ENCODE measurements at places on chromosomes 12 and 14.

DNA sequence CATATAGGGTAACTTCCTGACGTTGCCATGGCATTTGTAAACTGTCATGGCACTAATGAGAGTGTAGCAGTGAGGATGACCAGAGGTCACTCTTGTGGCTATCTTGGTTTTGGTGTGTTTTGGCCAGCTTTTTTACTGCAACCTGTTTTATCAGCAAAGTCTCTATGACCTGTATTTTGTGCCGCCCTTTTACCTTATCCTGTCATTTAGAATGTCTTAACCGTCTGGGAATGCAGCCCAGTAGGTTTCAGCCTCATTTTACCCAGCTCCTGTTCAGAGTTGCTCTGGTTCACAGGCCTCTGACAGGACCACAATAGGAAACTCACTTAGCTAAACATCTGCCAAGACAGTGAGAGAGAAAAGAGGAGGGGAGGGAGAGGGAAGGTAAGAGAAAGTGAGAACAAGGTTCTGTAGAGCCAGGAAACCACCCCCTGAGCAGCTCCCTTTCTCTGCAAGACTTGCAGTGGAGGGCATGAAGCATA, 64.8 kb upstream of the PLEKHG3 start:
- peak; percentile 48 for DNase-seq

DNA sequence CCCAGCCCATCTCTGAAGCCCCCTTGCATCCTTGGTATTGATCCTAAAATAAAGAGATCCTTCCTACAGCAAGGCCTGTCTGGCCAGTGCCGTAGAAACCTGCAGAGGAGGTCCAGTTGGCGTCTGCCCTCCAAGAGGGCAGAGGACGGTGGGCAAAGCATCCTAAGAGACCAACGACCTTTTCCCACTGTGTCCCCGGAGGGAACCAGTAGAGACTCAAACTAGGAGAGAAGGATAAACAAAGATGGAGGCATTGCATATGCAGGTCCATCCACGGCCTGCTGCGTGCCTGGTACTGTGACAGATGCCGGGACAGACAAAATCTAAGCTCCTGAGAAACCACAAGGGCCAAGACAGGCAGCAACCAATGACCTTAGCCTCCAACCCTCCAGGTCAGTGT, 3.8 kb downstream of the NCKAP5L start:
- no peak for DNase-seq

DNA sequence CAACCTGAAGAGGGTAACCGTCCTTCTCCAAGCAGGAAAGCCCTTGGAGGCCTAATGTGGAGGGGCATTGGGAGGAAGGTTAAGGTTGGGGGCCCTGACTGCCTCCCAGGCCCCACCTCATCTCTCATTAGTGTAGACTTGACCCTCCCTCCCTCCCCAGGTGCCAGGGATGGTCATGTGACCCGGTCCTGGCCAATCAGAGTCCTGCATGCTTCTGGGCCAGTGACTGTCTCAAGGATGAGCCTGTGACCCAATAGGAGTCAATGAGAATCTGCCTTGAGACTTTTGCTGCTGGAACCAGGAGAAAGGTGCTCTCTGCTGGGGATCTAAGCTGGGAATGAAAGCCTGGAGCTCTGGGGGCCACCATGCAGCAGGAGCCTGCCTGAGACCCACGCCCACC, 70.8 kb downstream of the NCOR2 start:
- DNase-seq: peak; percentile 13

DNA sequence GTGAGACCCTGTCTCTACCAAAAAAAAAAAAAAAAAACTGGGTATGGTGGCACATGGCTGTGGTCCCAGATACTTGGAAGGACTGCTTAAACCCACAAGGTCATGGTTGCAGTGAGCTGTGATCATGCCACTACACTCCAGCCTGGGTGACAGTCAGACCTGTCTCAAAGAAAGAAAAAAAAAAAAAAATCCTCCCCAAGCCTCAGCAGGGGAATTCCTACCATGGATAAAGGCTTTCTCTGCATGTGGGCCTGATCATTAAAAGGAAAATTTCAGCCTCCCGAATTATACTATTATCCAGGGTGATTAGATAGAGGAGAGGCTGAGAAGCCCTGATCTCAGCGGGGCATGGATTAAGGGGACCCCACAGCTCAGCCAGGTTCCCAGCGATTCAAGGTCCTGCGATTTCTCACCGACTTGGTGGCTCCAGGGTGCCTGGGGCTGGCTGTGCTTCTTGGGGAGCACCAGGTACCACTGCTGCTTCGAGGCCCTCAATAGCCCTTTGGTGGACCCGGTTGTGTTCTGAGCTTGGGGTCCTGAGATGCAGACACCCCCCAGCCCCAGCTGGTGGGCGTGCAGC, 5.6 kb downstream of the SH2B3 start:
- no peak for DNase-seq

DNA sequence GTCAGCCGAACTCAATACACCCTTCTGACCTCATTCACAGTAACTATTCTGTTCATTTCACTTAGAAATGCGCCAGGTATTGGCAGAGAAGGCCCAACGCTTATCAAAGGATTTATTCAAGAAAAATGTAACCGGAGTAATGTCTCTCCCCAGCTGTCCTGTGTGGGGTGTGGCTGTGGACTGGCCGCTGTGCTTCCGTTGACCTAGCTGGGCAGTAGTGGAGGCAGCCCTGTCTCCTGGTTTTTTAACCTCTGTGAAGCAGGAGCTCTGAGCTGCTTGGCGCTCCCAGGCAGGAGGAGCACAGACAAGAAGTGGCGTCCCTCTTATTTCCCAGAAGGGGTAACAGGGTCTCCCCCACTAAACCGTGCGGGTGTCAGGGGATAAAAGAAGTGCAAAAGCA, 85.2 kb downstream of the ESR2 start:
- DNase-seq: no peak

GRCh38 chr14:35400648-35401421, 3.7 kb downstream of the NFKBIA start:
- no peak for DNase-seq

DNA sequence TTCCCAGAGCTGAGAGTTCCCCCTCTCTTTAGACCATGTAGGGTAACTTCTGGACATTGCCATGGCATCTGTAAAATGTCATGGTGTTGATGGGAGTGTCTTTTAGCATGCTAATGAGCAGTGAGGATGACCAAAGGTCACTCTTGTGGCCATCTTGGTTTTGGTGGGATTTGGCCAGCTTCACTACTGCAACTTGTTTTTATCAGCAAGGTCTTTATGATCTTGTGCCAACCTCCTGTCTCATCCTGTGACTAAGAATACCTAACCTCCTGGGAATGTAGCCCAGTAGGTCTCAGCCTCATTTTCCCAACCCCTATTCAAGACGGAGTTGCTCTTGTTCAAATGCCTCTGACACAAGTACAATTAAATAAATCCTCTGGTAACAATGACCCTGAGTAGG, 244.4 kb downstream of the NEDD1 start:
- peak; percentile 32 for DNase-seq

DNA sequence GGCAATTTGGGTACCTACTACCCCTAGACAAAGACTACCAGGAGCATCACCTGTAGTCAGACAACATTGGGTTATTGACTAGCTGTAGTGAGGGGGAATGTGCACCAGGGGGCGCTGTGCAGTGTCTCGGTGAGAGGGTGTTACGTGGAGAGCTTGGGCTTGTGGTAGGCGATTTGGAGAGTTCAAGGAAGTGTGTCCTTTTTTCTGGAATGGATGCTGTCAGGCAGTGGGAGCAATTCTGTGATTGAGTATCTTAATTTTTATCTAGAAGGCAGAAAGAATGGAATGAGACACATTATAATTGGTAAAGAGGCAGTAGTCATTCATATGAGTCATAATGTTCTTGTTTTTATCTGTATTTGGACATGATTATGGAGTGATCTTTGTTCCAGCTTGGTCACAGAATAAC, 187.7 kb downstream of the GALC start:
- peak; percentile 22 for DNase-seq

- DNase-seq: no peak
Observed at GRCh38 chr12:132542661-132543060, 52.7 kb downstream of the FBRSL1 start.

- no peak for DNase-seq
Observed at GRCh38 chr12:105223352-105223845, 12.6 kb downstream of the APPL2 start.

DNA sequence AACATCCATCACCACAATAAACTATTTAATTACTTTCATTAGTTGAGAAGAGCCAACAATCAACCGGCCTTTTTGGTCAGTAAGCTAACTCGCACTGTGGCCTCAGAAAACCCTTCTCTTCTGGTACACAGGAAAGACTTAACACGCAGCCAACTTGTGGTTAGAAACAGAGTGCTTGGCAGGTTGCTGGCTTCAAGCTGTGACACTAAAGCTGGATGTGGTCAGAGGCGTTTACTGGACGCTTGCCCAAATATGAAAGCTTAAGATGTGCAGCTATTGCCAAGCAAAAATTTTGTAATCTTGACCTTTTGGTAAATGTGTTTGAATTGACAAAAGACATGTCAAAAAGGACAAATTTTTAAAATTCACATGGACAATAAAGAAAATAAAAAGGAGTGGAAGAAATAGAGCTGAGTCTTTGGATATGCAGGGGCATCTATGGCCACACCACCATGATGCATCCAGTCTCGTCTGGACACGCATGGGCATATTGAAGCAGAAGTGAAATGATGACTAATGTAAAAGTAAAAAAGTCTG, 2.6 kb upstream of the KLRK1 start:
- peak; percentile 85 for DNase-seq

- no peak for DNase-seq
Observed at GRCh38 chr12:9227950-9228349, 19.8 kb upstream of the PZP start.

- DNase-seq: peak; percentile 87
Observed at GRCh38 chr12:112375105-112375504, 7.1 kb downstream of the HECTD4 start.

GRCh38 chr12:122868471-122869177, 27.3 kb downstream of the VPS37B start:
- DNase-seq: no peak

All from PC-3 (cell line).